ENCODE measurements at places on chromosomes 5 and 9.

DNA sequence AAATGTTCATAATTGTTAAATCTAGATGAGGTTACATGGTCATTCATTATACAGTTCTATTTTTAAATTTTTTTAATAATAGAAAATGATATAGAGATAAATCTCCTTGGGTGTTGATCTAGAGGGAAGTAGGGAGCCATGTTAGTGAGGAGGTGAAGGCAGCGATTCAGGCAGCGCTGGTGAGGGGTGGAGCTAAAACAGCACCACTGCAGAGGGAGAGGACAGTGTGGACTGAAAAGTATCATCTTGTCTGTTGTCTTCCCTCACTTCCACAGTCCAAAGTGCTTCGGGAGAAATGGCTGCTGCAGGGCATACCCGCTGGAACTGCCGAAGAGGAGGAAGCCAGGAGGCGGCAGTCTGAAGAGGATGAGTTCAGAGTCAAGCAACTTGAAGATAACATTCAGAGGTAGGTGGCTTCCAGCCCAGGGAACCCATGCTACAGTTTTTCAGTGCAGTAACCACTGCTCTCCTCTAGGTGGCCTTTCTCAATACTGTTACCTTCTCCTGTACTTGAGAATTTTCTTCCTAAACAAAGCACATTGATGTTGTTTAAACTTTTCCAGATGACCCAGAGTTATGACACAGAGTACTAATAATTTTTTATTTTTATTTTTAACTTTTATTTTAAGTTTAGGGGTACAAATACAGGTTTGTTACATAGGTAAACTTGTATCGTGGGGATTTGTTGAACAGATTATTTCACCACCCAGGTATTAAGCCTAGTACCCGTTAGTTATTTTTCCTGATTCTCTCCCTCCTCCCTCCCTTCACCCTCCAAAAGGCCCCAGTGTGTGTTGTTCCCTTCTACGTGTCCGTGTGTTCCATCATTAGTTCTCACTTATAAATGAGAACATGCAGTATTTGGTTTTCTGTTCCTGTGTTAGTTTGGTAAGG lies 100.5 kb downstream of the PALM2AKAP2 start:
- DNase-seq = no peak

- DNase-seq = no peak
Measured at GRCh38 chr5:16179511-16179935, at the start of gene MARCHF11. Gene MARCHF11 (minus strand): TSS chr5:16179791. CDS start chr5:16179575, 216 bp downstream.

GRCh38 chr9:120965344-120966012 lies 38.9 kb upstream of the TRAF1 start:
- DNase-seq = no peak

- DNase-seq = no peak
Measured at GRCh38 chr9:70865471-70865870, 255.9 kb downstream of the TRPM3 start.
